Kidney (tissue), 22 donors: ENCODE measurements at places on chromosomes 3 and 15.

DNA sequence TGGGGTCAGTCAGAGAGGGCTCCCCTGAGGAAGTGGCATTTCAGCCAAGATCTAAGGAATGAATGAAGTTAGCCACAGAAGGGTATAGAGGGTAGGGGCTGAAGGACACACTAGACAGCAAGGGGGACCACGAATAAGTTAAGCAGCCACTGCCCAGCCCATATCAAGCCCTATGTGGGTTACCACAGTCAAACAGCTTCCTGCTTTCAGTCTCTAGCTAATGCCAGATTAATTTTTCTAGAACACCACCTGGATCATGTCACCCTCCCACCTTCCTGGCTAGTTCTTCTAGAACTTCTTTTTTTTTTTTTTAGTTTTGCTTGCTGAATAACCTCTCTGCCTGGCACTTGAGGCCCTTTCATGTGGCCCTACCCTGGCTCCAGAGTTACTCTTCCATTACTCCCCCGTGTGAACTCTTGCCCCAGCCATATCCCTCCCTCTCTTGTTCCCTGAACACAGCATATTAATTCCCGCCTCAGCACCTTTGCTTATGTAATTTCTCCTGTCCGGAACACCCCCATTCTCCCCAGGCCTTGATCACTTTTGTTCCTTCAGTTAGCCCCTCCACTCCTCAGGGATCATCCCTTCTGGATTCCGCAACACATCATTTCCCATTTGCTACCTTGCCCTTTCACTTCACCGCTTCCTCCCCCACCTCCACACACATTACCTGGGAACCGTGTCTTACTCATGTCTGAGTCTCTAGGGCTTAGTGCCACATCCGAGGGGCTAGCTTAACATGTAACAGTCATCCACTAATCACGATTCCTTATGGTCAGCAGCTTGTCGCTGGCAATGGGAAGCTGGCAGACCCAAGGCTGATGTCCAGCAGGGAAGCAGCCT lies 20.6 kb upstream of the BNC1 start:
- DNase-seq, result peak; percentile 50

- peak; percentile 79 for DNase-seq
These were observed 64.0 kb upstream of the C15orf61 start for GRCh38 chr15:67456677-67457529.

DNA sequence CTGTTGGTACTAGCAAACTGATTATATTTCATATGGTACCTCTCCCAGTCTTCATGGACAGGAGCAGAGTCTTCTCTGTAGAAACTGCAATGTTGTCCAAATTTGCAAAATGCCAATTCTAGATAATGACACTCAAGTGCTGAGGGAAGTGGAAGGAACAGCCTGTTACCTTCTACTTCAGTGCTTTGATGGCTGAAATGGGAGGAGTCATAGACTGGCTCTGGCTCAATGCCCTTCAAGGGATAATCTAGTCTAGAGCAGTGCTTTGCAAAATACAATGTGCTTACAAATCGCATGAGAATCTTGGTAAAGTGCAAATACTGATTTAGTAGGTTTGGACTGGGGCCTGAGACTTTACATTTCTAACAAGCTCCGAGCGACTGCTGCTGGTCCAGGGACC lies 51.7 kb upstream of the ACP3 start:
- DNase-seq, result no peak

GRCh38 chr3:175398676-175399075 lies 539.5 kb downstream of the NAALADL2 start:
- no peak for DNase-seq

GRCh38 chr3:62502315-62503300 lies 129.3 kb upstream of the FEZF2 start:
- DNase-seq, result no peak
